ENCODE measurements at places on chromosomes 3 and 15.

DNA sequence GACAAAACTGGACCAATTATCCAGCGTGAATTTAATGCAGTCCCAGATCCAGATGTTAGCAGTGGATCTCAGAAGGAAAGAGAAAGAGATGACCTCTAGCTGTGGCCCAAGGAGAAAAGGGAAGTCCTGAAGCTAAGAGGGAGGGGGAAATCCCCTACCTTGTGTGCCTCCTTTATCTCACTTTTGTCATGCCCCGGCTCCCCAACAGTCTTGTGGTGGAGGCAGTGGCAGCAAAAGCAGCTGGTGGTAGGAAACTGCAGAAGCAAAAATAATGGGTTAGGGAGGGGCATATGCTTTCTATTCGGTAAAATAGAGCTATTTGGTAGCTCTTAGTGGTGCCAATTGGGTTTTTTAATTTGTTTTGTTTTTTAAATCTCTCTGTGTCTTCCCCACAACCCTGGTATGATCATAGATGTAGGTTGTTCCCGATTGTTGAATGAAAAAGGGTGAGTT lies 56.5 kb downstream of the MCTP2 start:
- DNase-seq = no peak

DNA sequence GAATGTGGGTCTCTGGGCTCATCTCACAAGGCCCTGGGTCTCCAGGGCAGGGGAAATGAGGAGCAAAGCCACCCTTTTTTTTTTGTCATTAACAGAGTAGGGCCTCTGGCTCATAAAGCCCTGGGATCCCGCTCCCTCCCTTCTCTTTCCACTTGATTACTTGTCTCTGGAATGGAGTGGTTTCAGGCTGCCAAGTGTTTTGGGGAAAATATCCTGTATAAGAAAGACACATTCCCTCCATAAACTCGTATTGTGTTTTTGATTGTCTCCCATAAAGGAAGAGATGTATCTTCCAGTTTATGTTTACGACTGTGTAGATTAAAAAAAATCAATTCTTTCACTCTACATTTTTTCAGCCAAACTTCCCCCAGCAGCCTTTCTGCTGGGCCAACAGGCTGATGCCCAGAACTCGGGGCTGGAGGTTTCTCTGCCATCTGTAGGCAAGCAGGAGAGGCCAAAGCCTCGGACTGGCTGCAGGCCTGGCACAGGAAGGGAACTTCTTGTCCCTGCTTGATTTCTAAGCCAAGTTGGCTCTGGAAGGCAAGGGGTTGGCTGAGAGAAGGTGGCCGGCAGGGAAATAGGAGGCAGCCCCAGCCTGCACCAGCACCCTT lies 49.4 kb upstream of the INSYN1 start:
- DNase-seq = no peak

- DNase-seq = peak; percentile 36
These were observed 168.6 kb downstream of the SHQ1 start for GRCh38 chr3:72679540-72680198.

DNA sequence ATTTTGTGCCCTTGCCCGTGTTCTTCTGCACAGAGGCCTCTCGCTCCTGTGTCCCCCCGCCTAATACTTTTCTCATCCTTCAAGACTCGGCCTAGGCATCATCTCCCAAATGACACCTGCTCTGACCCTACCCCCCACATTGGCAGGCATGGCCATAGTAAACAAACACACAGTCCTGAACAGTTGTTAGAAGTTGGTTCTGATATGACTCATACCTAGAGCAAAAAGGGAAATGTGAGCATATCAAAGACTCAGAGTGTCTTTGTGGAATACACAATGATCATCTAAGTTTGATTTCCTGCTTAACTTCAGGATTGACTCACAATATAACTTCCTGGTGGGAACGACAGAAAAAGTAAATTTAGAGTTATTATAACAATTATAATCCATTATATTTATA lies 120.5 kb downstream of the POLR2M start:
- no peak for DNase-seq

GRCh38 chr3:52982839-52983238 lies 63.0 kb downstream of the SFMBT1 start:
- no peak for DNase-seq

DNA sequence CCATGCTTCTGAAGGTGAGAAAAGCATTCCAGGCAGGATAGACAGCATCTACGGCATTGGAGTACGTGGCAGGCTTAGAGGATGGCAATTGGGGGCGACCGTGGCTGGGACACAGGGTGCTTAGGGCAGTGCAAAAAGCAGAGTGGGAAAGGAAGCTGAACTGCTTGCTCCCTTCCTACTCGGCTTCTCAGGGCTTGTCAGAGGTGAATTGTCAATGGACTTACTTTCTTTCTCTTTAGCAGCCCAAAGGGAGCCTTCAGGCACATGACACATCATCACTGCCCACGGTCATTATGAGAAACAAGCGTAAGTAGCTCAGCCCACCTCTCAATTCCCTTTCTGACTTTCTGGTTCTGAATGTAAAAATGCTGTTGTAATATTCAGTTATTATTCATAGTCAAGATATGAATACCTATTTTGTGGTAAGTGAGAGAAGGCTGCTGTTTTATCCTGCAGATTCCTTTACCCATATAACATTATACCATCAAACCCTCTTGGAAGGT lies 84.3 kb downstream of the KLHL25 start:
- DNase-seq = no peak

GRCh38 chr3:188860147-188860546 lies 311.6 kb upstream of the TPRG1 start:
- DNase-seq = no peak

DNA sequence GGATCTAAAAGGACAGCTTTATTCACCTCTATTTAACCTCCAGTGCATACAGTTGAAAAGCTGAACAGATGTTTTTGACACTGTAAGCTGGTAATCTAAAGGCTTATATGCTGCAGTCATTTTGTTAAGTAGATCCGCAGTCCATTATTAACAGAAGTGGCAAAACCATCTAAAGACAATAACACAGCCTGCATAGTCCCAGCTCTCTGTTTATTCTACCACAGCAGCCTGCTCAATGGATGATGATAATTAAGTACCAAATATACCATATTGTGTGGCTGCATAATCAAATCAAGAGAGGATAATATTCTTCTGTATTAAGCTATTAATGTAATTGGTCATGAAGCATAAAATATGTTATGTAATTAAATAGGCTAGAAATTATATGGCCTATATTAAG lies 207.1 kb downstream of the MEIS2 start:
- no peak for DNase-seq

DNA sequence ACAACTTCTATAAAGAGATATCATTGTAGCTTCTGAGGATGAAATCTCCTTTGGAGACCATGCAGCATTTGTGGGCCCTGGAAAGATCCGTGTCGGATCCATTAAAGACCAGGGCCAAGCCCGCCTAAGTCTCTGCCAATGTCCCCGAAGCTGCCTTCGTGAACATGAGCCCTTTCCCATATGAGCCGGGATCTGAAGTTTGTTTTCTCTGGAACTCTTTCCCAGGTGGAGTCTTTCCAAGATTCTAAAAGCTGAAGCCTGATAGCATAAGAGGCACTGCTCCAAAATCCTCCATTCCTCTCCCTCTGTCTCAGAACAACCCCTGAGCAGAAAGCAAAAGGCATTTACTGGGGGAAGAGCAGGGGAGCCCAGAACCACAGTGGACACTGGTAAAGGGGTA lies 274.6 kb downstream of the NTRK3 start:
- no peak for DNase-seq

DNA sequence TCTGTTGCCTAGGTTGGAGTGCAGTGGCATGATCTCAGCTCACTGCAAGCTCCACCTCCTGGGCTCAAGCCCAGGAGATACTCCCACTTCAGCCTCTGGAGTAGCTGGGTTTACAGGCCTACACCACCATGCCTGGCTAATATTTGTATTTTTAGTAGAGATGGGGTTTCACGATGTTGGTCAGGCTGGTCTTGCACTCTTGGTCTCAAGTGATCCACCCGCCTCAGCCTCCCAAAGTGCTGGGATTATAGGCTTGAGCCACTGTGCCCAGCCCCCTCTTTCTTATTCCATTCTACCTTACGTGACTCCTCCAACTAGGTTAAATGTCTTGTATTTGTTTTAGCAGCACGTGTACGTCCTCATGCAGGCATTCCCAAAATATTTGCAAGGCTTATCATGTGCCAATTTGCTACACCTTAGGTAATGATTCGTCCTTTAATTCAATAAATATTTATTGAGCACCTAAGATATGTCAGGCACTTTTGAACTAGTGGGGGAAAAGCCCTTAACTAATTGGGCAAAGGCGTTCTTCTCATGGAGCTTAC lies 14.9 kb upstream of the MAGI1 start:
- DNase-seq = no peak

GRCh38 chr3:146449076-146449475 lies 20.3 kb downstream of the PLSCR2 start:
- no peak for DNase-seq

DNA sequence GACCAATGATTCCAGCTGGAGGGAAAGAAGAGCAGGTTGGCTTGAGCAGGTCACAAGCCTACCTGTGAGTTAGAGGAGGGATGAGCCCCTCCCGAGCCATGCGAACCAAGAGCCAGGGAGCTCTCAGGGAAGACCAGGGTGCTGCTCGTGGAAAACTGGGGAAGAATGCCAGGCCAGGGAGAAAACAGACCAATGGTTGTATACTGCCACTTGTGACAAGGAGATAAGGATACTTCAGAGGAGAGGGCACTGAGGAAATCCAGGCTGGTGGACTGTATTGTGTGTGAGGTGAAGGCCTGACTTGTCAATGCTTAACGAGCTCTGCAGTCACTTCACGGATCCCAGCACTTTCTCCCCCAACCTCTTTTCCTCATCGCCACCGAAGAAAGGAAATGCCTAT lies 177.7 kb downstream of the SSR3 start:
- DNase-seq = no peak

DNA sequence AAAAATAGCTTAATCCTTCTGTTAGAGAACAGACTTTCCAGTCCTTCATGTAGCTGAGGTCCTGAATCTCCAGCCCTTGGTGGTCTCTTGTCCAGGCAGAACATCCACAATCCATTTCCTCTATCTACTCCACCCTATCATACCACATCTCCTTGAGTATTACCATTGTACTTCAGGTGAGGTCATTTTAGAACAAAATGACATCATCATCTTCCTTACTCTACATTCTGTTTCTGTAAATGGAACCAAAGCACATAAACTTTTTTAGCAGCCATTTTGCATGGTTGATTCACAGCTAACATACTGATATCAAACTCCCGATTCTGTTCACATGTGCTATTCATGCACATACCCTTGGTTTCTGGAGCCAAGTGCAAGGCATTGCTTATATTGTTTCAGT lies 112.4 kb downstream of the C3orf70 start:
- no peak for DNase-seq

GRCh38 chr3:115928376-115928775 lies 305.1 kb downstream of the GAP43 start:
- no peak for DNase-seq

GRCh38 chr3:8827641-8828040 lies 58.2 kb upstream of the OXTR start:
- DNase-seq = no peak

DNA sequence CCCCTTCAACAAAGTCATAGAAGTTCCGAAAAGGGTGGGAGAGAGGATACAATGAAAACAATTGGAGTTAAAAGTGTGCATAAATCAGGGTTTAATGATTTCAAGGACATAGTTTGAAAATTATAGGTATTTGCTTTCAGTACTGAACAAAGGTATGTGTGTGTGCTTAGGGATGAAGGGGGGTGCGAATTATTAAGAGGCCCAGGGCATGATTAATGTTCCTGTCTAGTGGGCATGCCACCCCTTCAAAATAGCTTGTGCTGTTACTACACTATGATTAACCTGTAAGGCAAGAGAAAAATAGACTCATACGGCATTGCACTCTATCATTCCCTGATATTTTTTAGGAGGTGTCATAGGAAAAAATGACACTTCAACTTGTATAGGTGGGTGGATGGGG lies 731.6 kb downstream of the NAALADL2 start:
- no peak for DNase-seq

DNA sequence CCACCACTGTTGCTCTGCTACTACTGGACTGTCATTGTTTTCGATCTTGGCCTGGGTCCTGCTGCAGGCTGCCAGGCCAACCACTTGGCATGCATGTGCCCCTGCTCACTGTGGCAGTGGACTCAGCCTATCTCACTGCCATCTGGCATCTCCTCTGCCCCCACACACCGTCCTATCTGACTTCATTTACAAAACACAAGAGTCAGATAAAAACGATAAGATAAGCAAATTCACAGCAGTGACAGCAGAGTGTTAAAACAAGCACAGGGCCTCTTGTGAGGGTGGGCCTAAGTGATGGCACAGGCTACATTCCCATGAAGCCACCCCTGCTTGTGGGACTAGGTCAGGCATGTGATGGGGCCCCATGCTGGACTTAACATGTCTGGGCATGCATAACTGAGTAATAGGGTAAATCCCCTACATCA lies 68.1 kb downstream of the CRYGS start:
- no peak for DNase-seq

DNA sequence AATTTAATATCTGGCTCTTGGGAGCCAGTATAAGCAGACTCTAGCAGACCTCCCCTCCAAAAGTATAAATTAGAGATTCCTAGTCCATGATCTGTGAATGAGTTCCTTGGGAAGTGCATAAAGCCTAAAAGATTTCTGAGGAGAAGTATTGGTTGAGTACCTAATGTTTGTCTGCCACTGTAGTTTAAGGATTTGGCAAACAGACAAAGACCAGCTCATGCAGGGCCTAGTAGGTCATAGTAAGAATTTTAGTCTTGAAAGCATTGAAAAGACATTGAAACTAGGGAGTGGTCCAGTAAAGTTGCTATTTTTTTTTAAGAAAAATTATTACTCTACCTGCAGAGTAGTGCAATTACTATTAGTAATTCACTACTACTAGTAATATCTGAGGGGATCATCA lies 67.5 kb downstream of the SPRED1 start:
- peak; percentile 12 for DNase-seq

- DNase-seq = no peak
These were observed 523.6 kb upstream of the LMCD1 start for GRCh38 chr3:7978087-7978422.

- DNase-seq = no peak
These were observed 334.4 kb downstream of the GBE1 start for GRCh38 chr3:81426826-81427577.

GRCh38 chr3:64584179-64584578 lies 103.6 kb downstream of the ADAMTS9 start:
- DNase-seq = no peak
